ENCODE measurements at places on chromosomes 5 and 9. TPM values are rescaled to one million over a fixed set of nuclear protein-coding genes. Genes with fewer than 3 reads are reported as not detected.

ZDHHC11B gene
- 5.8 TPM for polyA plus RNA-seq

CARD6 gene
- 5.9 TPM for polyA plus RNA-seq

TLX3 gene
- polyA plus RNA-seq = 0.16 TPM

EIF4E1B gene
- polyA plus RNA-seq = not detected

C9orf50 gene
- 0.28 TPM for polyA plus RNA-seq

MARCHF3 gene
- polyA plus RNA-seq = 9.2 TPM

TTC23L gene
- polyA plus RNA-seq = 0.37 TPM

DNA sequence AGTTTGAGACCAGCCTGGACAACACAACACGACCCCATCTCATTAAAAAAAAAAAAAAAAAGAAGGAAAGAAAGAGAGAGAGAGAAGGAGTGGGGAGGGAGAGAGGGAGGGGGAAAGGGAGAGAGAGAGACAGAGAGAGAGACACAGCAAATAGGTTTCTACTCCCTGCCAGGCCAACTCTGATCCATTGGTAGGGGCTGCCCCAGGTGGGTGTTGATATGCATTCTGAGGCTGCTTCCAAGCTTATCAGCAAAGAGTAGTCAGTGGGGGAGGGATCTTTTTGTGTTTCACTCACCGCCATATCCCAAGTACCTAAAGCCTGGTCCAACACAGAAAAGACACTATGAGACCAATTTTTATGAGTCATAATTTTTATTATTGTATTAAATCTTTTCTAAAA, 57.0 kb upstream of the SAP30L start:
- DNase-seq = no peak

- no peak for DNase-seq
Observed at GRCh38 chr5:79349047-79349446, 113.1 kb downstream of the JMY start.

DNA sequence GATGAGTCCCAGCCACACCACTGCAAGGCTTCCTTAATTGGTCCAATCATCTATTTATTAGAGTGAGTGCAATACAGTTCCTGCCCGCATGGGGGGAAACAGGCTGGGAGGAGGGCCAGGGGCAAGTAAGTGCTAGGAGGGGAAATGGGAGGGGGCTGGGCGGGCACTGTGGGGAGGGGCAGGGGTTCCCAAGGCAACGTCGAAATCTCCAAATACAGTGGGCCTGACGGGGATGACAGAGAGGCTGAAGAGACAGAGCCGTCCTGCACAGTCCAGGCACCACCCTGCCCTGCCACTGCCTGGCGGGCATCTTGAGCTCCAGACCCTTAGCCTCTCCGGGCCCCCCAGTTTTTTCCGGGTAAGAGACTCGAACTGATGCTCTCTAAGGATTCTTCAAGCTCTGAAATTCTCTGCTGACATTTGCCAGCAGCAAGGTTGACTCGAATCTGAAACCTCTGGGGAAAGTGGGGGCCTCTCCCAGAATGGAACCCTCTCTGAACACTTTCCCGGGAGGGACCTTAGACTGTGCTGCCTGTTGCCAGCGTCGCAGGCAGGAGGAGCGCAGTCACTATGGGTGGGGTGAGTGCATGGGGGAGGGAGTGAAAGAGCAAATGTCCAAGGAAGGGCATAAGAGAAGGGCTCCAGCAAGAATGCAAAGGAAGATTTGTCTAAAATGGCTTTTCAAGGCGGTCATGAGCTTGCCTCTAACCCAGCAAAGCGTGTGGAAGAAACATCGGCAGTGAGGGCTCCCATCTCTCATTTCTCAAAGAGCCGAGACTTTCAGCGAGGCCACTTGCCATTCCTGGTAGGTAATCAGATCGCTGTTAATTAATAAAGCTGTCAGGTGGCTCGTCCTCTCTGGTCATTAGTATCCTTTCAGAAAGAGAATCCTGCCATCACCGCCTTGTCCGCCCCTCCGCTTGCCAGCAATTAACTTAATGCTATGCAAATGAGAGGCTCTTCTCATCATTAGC, 99.0 kb downstream of the GTF3C4 start:
- peak; percentile 26 for DNase-seq

- DNase-seq = no peak
Observed at GRCh38 chr9:17843236-17843635, 264.4 kb downstream of the SH3GL2 start.

DNA sequence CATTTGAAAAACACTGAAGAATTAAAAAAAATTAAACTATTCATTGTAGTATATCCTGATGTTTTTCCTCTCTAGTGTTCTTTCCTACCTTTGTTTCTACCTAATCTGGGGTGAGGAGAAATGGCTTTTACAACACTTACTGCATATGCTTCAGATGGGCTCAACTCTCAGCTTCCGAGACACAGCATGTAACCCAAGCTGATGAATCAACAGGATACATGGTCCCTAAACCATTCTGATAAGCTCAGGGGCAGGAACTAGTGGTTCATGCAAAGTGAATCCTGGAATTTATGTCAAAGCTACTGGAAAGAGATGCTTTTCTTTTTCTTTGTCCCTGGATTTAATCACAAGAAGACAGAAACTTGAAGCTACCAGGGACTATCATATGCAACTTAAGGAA, 672.5 kb upstream of the RORB start:
- no peak for DNase-seq

DNA sequence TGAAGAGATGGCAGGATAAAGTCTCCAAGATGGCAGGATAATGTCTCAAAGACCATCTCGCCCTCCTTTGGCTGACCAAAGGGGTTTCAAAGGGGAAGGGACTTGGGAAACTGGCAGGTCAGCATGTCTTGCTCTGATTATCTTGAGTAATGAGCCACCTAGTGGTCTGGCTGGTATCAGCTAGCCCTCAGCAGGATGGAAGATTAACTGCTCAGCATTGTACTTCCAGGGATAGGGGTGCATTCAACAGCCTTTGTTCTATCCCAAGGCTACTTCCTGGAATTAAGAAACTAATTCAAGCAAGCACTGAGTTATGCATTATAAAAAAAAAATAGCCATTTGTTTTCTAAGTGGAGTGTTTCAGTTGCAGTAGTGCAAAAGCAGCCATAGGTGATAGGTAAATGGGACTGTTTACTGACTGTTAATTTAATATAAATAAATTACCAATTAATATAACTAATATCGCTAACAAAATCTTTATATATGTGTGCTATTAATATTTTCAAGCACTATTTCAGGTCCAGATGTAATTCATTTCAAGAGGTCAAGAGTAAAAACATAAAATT, 555.5 kb downstream of the CDH9 start:
- no peak for DNase-seq

DNA sequence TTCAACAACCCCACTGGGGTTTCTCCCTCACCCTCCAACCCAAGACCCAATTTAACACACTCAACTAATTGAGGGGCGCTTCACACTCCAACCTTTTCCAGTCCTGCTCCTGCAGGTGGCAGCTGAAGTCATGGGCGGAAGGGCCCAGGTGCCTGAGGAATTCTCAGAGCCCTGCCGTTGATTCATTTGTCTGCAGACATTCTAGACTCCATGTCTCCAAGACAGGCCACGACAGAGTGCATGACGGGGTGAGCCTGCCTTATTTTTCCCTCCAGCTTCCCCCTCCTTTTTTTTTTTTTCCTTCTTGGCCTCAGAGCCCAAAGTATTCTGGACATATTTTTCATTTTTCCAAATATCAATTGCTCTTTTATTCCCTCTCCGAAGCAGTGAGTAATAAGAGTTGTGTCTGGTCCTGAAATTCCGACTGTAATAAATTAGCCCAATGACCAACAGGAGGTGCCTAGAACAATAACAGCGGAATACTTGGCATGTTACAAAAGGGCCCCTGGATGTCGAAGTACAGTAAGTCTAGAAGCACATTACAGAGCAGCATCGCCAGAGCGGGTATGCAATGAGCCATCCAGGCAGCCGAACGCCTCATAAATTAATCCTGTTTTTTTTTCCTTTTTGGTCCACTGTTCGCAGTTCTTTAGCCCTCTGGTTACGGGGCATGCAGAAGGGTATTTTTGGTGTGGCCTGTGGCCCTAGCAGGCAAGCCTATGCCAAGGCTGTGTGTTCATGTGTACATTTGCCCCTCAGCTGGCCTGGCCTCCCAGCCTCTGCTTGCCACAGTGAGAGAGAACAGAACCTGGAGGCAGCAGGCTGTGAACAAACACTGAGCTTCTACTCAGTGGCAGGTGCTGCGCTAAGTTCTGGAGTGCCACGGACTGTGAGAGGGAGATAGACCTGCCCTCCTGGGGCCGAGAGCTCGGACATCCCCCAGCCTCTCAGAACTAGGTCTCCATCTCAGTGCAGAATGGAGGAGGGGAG, 8.6 kb upstream of the SMIM23 start:
- DNase-seq = no peak

GRCh38 chr5:25006734-25007133, 362.0 kb upstream of the CDH10 start:
- no peak for DNase-seq

DNA sequence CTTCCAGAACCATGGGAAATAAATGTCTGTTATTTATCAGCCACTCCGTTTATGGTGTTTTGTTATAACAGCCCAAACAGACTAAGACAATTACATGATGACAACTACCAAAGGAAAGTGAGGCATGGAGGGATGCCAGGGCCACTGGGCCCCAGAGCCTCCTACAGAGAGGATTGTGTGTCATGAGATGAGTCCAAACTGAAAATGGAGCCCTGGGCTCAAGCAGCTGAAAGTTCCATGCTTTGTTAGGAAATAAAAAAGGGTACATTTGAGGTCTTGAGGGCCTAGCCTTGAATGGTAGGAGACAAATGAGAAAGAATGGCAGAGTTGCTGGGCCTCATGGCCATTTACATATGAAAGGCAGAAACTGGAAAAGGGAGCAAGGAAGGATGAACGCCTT, 586.5 kb downstream of the CETN3 start:
- no peak for DNase-seq

DNA sequence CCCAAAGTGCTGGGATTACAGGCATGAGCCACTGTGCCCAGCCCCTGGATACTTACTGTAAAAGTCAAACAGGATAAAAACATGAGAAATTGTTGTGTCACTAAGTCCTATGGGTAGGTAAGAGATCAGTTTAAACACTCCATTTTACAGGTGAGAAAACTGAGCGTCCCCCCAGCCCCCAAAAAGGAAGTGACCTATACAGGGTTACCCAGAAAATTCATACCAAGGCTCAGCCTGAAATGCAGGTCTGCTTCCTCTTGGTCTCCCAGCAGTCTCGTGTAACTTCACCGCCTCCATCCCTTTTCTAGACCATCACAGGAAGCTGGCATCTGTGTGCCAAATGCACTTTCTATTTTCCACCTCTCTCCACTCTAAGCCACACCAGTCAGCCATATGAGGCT, 57.2 kb downstream of the TMOD1 start:
- no peak for DNase-seq

DNA sequence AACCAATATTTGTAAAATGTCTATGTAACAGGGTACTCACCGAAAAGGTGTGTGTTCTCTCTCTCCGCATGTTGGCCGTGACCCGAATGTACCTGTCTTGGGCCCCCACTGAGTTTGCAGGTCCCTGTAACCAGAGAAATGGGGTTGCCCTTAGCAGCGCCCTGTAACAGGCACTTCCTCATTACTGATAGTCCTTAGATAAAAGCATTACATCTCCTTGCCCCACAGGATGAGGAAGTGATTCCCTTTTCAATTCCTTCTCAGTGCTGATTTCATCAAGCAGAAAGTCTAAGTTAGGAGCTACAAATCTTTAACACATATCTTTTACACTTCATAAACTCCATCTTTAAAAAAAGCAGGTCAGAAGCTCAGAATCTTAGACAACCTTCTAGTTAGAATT, 15.2 kb upstream of the HMHB1 start:
- DNase-seq = no peak

- DNase-seq = no peak
Observed at GRCh38 chr5:155833287-155833686, 493.7 kb upstream of the SGCD start.

DNA sequence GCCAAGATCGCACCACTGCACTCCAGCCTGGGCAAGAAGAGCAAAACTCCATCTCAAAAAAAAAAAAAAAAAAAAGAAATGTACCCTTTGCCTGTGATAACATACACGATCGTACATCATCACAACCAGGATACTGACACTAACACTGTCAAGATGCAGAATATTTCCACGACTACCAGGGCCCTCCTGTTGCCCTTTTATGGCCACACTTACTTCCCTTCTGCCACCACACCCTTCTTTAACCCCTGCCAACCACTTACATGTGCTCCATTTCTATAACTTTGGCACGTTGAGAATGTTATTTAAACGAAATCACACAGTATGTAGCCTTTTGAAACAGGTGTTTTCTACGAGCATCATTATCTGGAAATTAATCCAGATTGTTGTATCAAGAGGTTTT, 69.0 kb upstream of the OTULINL start:
- DNase-seq = no peak

DNA sequence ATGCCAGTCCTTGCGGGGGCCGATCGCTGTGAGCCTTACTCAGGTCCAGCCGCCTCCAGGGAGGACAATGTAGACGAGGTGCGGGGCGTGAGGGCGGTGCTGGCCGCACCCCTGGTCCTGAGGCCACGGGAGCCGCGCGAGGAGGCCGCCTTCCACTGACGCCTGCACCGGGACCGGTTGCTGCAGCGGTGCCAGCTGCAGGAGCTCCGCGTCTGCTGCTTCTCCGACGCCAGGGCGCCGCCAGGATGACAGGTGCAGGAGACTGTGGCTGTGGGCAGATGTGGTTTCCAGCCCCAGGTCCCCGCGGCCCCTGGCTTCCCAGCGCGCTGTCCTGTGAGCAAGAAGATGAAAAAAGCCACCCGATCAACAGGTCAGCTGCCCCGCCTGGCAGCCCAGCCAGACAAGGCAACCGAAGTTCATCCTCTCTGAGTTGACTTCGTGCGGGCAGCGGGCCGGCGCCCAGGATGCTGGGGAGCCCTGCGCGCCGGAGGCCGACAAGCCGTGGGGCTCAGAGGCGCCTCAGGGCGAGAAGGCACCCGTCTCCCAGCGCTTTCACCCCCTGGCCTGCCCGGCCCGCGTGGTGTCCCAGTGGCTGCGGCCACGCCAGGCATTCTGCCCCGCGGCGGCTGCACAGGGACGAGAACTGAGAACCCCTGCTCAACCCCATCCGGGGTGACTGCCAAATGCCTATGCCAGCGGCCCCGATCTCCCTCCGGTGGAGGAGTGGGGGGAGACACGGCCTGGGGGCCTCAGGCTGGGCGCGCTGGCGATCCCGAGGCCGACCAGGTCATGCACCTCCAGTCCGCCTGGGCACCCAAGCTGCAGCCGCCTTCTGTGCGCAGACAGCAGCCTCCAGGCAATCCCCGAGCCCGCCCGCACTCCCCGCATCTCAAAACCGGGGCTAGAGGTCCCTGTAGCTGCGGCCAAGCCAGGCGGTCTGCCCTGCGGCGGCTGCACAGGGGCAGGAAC, 43.4 kb upstream of the BICD2 start:
- no peak for DNase-seq

- DNase-seq = no peak
Observed at GRCh38 chr5:81898403-81898802, 73.4 kb upstream of the ATG10 start.

- no peak for DNase-seq
Observed at GRCh38 chr9:96505316-96505991, 55.5 kb downstream of the HABP4 start.

DNA sequence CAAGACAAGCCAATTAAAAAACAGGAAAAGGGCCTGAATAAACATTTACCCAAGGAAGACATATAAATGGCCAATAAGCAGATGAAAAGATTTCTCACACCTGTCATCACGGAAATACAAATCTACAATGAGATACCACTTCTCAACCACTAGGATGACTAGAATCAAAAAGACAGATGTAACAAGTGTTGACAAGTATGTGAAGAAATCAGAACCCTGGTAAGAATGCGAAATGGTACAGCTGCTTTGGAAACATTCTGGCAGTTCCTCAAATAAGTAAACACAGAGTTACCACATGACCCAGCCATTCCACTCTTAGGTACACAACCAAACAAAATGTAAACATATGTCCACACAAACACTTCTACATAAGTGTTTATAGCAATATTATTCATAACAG, 32.5 kb downstream of the LEAP2 start:
- no peak for DNase-seq

- DNase-seq = no peak
Observed at GRCh38 chr9:104775976-104776375, 12.0 kb downstream of the NIPSNAP3B start.
